COR-L47 (cell line): ENCODE measurements at places on chromosomes 12 and 14.

DNA sequence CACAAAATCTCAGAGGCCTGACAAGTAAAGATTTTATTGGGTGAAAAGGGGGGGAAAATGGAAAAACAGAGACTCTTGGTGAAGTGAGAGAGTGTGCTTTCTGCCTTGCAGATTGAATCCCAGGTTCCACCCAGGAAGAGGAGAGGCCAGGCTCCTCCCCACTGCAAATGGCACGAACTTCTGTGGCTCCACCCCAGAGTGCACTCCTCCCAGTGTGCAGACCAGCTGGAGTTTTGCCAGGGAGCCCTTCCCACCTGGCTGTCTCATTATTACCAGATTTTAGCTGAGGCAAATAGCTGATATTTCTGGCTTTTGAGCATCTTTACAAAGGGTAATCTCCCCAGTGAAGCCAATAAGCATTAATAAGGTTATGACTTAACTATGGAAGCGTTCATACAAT is 51.9 kb downstream of the TESPA1 start:
- no peak for DNase-seq

DNA sequence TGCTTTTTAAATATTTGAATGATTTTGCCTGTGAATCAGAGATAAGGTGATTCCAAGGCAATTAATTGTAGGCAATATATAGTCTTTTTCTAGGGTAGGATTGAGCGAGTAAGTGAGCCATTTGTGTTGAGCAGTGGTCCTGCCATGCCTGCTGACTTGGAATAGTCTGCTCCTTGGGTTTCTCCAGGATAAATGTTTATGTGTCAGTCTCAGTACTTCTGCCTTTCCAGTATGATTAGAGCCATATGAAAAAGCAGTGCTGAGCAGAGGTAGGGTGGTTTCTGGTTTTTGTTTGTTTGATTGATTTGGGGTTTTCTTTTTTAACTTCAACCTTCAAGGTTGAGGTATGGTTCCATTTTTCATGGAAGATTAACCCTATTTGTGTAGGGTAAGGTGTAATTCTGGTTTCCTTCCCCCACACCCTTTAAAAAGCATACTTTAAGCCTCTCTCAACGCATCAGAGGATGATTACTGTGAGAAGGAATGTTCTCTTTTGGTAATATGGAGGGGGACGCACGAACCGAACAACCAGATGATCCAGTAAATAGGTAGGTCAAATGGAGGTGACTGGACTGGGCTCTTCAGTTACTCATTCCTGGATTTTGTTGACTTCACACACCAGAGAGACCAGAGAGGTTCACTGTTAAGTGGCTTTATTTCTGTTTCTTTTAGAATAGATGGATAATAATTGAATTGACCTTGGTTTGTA is 22.7 kb downstream of the FRMD6 start:
- no peak for DNase-seq

- DNase-seq: no peak
Observed at GRCh38 chr12:106712768-106713167, 61.7 kb upstream of the RIC8B start.

DNA sequence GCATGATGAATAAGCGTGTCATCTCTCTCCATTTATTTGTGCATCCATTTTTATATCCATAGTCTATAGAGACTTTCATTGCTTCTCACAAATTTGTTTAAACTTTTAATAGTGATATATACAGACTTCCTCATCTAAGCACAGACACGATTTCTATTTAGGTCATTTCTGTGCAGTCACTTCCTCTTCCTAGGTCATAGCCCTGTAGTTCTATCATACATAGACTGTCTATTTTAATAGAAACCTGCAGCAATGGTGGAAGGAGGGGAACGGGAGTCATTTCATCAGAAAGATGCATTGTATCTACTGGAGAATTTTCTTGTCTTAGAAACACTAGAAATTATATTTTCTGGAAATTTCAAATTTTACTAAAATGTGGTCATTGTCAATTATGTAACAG is 133.4 kb upstream of the FGD4 start:
- no peak for DNase-seq

GRCh38 chr12:47885566-47885965 is 19.2 kb downstream of the VDR start:
- DNase-seq: no peak

- no peak for DNase-seq
Observed at GRCh38 chr12:67202011-67202677, 67.0 kb upstream of the CAND1 start.

- DNase-seq: no peak
Observed at GRCh38 chr12:9041321-9041720, 52.0 kb downstream of the KLRG1 start.

GRCh38 chr12:66252771-66253170 is 49.5 kb upstream of the HELB start:
- DNase-seq: no peak

- no peak for DNase-seq
Observed at GRCh38 chr12:52360663-52361271, 6.5 kb downstream of the KRT85 start.

DNA sequence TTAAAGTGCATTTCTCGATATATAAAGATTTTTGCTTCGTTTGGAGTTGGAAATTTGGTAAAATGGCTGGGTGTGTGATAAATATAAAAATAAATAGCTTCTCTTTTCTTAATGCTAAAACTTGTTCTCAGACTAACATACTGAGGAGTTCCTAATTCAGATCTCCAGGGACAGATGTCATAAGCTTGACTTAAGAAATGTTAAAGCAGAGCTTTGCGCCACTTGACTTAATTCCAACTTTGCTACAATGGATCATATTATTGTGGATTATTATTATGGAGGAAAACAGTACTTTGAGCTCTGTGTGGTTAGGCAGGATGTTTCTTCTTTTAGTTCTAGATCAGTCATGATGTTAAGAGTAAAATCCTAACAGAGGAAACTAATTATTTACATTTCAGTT is 33.8 kb downstream of the GNG2 start:
- DNase-seq: no peak

- no peak for DNase-seq
Observed at GRCh38 chr12:14773685-14774073, 29.6 kb downstream of the WBP11 start.

DNA sequence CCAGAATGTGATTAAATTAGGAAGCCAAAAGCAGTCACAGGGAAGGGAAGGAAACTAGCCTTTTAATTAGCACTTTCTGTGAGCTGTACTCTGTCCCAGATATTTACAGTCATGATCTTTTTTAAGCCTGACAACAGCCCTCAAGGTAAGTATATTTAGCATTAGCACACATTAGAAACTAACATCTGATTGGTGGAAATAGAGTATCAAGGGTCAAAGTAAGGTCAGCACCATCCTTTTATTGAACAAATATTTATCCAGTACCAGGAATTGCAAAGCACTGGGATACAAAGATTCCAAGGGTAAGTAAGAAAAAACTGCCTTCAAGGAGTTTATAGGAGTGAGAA is 28.2 kb downstream of the RPGRIP1 start:
- no peak for DNase-seq

GRCh38 chr12:102298022-102298421 is 100.4 kb upstream of the PMCH start:
- DNase-seq: no peak

GRCh38 chr14:83478741-83479140 is 1945.1 kb upstream of the SEL1L start:
- no peak for DNase-seq
